Mammary epithelial cell (primary cell): ENCODE measurements at places on chromosomes 12 and 14.

GRCh38 chr12:27068863-27069262, 13.5 kb downstream of the C12orf71 start:
- no peak for DNase-seq

- DNase-seq, result peak; percentile 47
These were observed 164.6 kb upstream of the PARP11 start for GRCh38 chr12:4037747-4038312.

- no peak for DNase-seq
These were observed 67.6 kb upstream of the KTN1 start for GRCh38 chr14:55512421-55512820.

DNA sequence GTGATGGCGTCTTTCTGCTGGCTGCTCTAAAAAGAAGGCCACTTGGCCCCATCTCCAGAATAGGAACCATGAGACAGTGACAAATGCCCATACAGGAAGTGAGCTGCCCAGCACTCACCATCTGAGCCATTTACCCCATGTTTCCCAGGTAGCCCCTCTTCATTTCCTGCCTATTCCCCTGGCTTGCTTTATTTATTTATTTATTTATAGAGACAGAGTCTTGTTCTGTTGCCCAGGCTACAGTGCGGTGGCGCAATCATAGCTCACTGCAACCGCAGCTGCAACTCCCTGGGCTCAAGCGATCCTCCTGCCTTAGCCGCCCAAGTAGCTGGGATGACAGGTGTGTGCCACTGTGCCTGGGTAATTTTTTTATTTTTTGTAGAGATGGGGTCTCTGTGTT, 71.2 kb downstream of the RIN3 start:
- no peak for DNase-seq

GRCh38 chr12:121565076-121565475, 15.7 kb downstream of the KDM2B start:
- no peak for DNase-seq

GRCh38 chr12:64760808-64761573, 1.8 kb upstream of the GNS start:
- DNase-seq, result no peak

DNA sequence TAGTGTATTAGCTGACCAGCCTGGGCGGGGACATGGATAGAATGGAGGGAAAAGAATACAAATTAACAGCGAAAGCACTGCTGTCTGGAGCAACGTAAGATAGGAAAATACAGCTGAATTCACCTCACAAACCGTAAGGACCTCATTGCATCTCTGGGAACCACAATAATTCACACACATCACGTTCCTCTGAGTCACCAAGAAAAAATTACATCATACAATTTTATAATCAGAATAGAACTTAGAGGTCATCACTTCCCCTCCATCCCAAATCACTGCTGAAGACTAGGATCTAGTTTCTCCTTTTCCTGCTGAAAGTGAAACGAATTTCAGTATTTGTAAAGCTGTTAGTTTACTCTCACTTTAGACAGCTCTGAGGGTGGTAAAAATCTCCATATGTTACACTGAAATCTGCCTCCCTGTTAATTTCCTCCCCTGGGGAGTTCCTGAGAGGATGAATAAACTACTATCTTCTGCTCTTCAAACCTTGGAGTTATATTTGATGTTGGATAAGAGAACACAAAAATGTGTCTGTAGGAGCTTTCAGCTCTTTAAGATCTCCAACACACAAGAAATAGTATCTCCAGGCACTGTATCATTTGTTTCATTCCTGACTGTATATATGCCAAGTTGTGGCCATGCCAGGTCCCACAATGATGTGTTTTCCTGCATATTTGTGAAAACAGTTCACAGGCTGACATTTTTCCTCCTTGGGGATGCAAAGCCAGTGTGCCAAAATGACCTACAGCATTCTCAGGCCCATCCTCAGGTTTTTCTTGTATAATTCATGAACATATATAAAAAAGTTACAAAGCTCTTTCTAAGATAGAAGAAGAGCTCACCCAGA, 63.8 kb upstream of the SSTR1 start:
- no peak for DNase-seq

DNA sequence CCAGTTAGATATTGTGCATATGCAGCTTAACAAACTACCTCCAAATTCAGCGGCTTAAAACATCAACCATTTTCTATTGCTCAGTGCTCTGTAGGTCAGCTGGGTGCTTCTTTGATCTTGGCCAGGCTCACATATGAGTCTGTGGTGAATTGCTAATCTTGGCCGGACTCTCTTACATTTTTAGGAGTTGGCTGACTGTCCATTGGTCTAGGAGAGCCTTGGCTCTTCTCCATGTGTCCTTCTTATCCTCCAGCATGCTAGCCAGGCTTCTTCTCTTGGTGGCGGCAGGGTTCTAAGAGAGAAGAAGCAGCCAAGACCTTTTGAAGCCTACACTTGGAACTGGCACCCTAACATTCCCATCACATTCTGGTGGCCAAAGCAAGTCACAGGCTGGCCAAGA, 174.3 kb upstream of the PWP1 start:
- DNase-seq, result no peak

DNA sequence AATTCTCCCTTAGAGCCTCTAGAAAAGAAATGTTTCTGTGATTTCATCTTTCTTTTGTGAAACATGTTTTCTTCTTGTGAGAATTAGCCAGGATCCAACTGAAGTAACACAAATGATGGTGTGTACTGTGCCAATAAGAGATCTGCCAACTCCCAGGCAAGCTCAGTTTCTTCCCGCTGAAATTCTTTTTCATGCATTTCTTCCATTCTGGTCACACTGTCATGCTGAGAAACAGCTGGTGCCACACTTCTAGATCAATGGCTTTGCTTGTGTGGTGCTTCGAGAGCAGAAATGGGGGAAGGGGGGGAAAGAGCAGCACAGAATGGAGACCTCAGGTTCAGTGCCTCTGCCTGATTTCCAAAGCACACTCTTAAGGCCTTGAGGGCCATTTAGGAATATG, 41.4 kb upstream of the FGF6 start:
- DNase-seq, result no peak

- no peak for DNase-seq
These were observed 642.3 kb downstream of the RPS29 start for GRCh38 chr14:48943913-48944312.

DNA sequence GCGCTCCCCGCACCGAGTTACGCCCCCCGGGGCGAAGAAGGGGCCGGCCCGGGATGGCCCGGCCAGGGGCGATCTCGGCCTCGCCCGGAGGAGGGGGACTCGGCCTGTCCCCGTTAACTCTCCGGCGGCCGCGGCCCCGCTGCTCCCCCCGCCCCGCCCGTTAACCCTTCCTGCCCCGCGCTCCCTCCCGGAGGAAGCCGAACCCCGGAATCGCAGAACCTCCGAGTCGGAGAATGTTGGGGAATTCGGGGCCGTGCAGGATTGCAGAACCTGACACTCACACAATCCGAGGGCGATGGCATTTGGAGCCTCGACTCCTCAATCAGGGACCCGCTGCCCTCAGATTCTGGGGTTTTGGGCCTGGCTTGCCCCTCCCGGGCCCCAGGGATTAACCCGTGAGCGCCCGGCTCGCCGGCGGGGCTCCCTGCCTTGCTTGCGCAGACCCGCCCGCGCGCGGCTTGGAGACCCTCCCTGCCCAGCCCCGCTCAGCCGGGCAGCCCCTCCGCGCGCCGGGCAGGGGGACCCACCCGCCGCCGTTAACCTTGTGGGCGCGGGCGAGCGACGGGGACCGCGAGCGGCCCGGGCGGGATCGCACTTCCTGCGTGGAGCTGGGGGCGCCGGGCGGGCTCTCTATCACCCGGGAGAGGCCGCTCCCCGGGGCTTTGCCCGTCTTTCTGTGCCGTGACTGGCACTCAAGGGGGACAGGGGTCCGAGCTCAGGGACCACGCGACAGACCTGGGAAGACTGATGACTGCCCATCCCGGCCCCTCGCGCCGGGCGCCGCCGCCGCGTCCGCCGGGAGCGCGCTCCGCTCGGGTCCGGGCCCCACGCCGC, 18.8 kb downstream of the BEGAIN start:
- no peak for DNase-seq

DNA sequence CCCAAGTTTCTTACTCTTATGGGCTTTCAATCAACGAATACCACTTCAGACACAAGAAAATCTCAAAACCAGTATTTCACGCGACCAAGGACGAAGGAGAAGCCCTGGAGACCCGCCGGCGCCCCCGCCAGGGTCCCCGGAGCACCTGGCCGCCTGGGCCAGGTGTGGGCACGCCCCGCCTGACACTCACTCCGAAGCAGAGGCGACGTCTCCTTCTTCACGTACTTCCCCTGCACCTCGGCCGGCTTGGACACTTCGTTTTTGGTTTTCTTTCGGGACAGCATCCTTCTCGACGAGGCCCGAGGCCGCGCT, 466 bp downstream of the SAV1 start:
- DNase-seq, result peak; percentile 48

- no peak for DNase-seq
These were observed 170.7 kb upstream of the EEA1 start for GRCh38 chr12:93099792-93100191.

DNA sequence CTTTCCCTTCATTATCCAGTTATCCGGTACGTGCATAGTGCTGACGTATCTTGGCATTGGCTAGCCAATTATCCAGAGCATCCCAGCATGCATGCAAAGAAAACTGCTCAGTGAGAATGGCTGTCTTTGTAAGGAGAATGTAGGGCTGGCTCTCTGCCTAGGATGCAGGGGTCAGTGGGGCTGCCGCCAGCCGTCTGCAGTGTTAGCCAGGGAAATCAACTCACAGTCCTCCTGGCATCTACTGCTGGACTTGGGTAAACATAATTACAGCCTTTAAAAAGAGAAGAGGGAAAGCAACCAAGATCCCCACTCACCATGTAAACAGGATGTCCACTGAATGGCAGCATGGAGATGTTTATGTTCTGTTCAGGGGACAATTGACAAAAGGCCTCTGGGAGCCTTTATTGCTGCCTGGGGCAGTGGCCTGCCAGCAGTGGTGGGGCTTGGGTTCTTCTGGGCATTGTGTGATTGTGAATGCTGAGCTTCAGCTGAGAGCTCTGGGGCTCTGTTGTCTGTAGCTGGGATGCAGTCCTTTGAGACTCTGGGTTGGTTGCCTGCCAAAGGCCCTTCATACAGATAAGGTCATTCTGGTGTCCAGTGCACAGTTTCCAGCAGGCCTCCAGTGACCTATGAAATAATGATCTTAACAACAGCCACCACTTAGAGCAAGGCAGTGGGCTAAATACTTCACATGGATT, 121.8 kb downstream of the TBC1D30 start:
- no peak for DNase-seq

DNA sequence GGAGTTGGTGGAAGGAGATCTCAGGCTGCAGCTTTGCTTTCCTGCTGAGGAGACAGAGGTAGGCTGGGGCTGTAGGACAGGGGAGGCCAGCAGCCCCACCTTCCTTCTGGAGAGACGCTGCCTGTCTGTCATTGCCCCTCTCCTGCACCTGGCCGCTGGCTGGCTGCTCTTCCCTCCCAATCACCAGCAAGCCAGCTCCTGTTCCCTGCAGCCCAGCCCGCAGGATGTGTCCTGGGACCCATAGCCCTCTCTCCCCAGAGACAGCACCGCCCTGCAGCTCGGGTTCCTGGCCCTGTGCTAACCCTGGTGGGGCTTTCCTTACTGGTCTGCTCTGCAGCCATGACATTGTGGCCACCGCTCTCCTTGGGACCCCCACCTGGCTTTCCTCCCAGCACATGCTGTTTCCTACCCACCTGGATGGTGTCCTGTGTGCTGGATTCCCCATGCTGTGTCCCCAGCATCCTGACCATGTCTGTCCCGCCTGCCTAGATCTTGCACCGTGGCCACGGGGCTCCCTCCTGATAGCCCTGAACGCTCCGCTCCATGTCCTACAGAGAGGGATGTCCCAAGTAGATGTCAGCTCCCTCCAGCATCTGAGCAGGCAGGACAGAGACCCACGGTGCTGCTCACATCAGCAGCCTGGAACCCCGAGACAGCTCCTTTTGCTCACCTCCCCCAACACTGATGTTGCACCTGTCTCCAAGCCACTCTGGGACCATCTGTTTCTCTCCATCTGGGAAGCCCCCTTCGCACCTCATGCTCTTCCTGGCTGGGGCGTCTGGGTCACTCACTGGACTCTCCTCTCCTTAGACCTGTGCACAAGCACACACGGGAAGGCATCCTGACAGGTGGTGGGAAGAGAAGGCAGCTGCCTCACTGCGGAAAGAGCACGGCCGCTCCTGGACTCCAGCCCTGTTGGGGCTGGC, 1.1 kb upstream of the MTA1 start:
- DNase-seq, result no peak

DNA sequence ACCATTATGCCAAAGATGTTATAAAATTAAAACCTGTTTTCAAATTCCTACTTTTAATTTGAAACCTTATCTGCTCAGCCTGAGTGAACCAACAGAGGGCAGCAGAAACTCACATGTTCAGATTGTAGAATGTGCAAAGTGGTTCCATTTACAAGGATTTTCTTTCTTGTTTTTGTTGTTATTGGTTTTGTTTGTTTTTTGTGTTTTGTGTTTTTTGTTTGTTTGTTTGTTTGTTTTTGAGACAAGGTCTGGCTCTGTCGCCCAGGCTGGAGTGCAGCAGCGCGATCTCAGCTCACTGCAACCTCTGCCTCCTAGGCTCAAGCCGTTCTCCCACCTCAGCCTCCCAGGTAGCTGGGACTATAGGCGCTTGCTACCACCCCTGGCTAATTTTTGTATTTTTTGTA, 22.8 kb upstream of the GARIN2 start:
- peak; percentile 21 for DNase-seq

DNA sequence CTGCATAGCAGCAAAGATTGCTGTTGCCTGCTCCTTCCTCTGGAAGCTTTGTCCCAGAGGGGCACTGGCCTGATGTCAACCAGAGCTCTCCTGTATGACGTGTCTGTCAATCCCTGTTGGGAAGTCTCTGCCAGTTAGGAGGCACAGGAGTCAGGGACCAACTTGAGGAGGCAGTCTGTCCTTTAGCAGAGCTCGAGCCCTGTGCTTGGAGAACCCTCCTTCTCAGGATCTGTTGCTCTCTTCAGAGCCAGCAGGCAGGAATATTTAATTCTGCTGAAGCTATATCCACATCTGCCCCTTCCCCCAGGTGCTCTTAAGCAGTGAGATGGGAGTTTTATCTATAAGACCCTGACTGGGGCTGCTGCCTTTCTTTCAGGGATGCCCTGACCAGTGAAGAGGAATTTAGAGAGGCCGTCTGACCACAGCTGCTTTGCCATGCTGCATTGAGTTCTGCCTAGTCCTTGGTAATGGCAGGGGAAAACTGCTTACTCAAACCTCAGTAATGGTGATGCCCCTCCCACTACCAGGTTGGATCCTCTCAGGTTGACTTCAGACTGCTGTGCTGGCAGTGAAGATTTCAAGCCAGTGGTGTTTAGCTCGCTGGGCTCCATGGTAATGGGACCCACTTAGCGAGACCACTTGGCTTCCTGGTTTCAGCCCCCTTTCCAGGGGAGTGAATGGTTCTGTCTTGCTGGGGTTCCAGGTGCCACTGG, 218.6 kb upstream of the SLC38A2 start:
- no peak for DNase-seq
